ENCODE measurements at places on chromosomes 4 and X.

DNA sequence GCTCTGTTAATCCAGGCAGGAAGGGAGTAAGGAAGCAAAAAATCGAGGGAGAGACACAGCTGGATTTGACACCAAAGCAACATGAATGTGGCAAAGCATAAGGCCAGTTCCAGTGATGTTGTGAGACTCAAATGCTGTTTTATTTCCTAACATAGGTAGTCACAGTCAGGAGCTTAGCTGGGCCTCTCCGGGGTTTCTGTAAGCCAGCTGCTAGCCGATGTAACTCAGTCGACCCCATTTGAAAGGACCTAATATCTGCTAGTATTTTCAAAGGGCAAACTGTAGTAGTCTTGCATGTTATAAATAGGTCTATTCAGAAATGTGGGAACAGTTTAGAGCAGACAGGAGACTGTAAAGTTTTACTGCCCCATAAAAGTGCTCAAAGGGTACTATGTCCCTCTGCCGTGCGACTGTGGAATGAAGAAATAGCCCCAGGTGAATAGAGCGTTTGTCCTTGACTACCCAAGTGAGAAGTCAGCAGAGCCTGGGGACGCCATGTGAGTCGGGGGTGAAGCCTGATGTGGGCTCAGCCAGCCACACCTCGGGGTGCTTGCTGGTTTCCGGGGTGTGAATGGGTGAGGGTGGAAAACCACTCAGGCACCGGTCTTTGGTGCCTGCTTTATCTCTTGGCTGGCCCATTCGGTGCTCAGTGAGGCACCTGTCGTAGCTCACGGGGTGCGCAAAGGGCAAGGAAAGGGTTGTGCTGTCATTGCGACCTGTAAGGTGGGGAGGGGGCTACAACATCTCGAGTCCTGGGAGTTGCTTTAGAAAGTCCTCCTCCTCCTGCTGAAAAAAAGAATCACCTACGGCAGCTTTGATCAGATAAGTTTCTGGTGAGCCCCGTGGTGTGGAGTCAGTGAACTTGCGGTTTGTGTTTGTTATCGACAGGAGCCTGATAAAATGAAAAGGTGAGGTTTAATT lies 745 bp downstream of the TRIM2 start:
- DNase-seq: no peak

DNA sequence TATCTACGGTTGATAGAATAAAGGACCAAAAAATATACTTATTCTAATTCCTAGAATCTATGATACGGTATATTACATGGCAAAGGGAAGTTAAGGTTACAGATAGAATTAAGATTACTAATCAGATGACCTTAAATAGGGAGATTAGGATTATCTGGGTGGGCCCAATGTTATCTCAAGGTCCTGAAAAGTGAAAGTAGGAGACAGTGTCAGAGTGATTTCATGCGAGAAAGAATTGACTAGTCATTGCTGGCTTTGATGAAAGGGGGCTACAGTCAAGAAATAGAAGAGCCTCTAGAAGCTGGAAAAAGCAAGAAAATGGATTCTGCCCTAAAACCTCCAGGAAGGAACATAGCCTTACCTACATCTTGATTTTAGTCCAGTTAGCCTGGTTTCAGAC lies 176.9 kb upstream of the PPP1R2C start:
- DNase-seq: no peak

GRCh38 chr4:142615324-142615665 lies 230.8 kb downstream of the INPP4B start:
- no peak for DNase-seq

DNA sequence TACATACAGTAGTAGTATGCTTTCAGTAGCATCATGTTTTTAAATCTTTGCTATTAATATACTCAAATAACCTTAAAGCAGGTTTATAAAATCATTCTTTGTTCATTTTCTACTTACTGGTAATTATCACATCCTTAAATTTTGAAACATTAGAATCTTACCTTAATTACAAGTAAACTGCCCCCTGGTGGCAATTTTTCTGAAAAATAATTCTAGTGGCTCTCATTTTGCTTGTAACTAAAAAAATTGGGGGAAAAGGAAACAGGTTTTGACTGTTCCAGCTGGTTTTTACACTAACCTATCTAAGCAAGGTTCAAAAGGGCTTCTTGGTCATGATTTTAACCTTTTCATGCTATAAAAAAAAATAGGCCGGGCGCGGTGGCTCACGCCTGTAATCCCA lies 18.5 kb upstream of the DCAF4L1 start:
- DNase-seq: no peak

- no peak for DNase-seq
Observed at GRCh38 chrX:130909469-130910136, 6.6 kb upstream of the ENOX2 start.

DNA sequence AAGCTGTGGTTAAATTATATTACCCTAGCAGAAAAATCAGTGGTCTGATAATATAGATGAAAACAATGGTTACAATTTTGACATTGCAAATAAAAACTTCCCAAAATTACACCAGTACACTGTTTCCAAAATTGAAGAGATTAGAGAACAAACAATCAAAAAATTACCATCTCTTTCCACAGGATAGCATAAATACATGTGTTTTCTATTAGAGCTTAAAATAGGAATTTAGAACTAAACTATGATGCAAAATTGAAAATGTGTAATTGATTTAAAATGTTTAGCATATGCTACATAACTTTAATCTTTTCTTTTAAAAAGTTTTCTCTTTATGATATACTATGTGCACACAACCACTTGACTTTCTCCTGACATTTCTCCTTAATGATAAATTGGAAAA lies 6.7 kb downstream of the EDNRA start:
- DNase-seq: no peak

- DNase-seq: no peak
Observed at GRCh38 chr4:51918251-51918650, 75.3 kb downstream of the DCUN1D4 start.

GRCh38 chrX:41922431-41923151 lies 763 bp downstream of the CASK start:
- no peak for DNase-seq

DNA sequence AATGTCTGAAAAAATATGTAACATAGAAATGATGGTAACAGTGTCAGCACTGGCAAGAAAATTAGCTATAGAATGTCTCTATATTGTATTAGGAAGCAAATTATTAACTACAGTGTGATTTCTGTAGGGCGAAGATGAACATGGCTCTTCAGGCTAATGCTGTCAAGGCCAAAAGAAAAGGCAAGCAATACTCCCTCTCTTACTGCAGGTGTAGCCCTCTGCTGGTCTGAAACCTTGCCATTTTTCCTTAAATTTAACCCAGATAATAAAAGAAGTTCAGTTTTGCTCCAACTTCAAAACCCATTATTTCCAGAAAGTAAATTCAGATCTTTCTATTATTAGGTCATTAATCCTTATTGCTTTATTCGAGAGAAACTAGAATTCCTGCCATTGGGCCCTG lies 215.9 kb downstream of the LRBA start:
- DNase-seq: no peak

DNA sequence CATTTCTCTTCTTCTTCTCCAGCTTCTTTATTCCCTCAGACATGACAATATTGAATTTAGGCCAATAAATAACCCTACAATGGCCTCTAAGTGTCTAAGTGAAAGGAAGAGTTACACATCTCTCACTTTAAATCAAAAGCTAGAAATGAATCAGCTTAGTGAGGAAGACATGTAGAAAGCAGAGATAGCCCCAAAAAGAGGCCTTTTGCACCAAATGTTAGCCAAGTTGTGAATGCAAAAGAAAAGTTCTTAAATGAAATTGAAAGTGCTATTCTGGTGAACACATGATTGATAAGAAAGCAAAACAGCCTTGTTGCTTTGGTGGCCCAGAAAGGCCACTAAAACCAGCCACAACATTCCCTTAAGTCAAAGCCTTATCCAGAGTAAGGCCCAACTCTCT lies 146.2 kb upstream of the HHIP start:
- no peak for DNase-seq

GRCh38 chrX:23792861-23793553 lies 10.0 kb downstream of the SAT1 start:
- DNase-seq: peak; percentile 66

GRCh38 chrX:9905288-9905687 lies 61.9 kb upstream of the CLDN34 start:
- no peak for DNase-seq

- DNase-seq: no peak
Observed at GRCh38 chr4:145808021-145808650, 128.2 kb downstream of the C4orf51 start.

DNA sequence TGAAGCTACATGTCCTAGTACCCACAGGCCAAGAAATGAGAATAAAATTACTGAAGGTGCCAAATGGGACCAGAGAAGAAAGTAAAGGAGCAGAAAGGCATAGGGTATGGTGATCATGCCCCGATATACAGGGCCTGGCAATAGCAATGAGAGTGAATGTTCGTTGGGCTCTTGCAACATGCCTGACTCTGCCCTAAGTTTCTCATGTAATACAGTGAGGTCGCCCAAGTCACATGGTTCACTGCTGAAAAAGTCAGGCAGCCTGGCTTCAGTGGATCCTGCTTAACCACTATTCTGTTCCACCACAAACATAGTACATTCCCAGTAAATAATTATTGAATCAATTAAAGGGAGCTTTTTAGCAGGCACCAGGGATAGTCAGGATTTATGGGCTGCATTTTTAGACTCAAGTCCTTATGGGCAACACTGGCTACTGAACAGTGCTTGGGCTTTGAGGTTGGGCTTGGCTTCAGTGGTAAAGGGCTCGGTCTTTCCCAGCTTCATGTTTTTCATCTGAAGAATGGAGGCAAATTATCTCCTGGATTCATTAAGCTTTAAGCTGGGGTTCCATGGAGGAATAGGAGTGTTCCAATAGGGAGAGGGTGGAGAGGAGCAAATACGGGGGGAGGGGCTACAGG lies 67.1 kb upstream of the ZNF518B start:
- DNase-seq: no peak

DNA sequence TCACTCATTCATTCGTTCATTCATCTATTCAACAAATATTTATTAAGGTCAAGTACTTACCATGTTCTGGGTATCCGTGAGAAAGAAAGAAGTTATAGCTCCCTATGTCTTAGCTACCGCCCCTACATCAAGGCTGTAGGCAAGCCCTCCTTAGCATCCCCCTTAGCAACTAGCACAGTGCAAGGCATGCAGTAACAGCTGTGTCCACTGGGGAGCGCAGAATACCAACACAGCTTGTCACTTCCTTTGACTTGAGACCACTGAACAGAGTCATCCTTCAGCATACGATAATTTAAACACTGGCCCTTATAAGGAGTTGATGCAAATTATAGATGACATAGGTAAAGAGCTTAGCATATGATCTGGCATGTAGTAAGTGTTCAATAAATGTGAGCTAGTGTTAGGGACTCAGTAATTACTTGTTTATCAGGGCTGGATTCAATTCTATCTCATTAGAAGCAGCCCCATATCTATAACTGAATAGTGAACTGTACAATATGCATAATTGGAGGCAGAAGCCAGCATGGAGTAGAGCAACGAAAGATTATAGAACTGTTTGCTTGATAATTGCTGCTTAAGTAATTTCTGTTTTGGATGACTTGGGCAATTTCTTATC lies 8.7 kb downstream of the KIAA1210 start:
- DNase-seq: peak; percentile 2

- DNase-seq: no peak
Observed at GRCh38 chr4:138400066-138400465, 157.9 kb upstream of the SLC7A11 start.

DNA sequence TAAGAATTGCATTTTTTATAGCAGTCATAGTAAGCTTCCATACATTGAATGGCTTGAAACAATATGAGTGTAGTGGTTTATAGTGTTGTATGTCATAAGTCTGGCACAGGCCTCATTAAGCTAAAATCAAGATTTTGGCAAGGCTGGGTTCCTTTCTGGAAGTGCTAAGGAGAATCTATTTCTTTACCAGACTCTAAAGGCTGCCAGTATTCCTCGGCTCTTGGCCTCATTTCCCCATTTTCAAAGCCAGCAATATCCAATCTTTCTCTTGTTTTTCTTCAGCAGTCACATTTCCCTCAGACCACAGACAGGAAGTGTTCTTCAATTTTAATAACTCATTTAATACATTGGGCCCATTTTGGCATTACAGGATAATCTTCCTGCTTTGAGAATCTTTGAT lies 1155.5 kb upstream of the PABPC4L start:
- no peak for DNase-seq

DNA sequence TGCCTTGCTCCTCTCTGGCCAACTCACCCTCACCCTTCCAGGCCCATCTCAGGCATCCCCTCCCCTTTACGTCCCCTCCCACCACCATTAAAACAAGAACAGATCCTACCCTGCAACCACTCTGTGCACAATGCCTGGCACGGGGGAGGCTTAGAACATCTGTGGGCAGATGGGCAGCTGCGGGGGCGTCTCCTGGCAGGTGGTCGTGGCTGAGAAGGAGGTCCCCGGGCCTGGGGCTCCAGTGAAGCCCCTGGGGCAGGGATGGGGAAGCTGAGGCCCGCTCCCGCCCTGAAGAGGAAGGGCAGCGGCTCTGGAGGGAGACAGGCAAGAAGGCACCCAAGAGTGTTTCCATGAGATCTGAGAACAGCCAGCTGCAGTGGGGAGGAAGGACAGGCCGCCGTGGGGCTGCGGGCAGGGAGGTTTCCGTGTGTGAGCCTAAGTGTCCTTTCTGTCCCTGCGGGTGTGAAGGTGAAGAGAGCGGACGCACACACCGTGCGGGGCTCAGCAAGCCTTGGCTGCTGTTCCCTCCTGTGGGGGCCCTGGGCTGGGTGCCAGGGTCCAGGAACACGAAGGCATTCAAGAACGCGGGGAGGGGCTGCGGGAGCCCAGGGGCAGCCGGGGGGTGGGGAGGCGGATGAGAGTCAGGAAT lies 7.8 kb upstream of the TBC1D14 start:
- no peak for DNase-seq

- DNase-seq: no peak
Observed at GRCh38 chrX:17161991-17162390, 213.0 kb upstream of the NHS start.

DNA sequence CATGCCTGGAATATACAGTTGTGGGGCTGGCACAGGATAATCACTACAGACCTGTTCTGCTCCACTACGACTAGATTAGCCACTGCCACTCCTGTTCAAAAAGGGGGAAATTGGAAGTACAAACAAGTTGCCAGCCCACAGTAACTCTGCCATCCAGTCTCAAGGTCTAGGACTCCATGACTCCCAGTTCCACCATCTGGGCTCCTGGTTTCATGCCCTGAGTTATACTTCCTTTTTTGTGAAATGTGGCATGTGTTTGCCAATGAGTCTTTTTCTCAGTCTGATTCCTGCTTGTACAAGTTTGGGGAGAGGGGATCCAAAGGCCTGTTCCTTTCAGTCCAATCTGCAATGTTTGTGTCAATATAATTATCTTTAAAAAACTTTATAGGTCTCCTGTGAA lies 1.0 kb upstream of the BLOC1S4 start:
- no peak for DNase-seq

- DNase-seq: no peak
Observed at GRCh38 chr4:6538575-6538974, 36.4 kb upstream of the MAN2B2 start.

GRCh38 chrX:356385-357034 lies 30.2 kb downstream of the PPP2R3B start:
- DNase-seq: no peak

GRCh38 chr4:125280892-125281403 lies 33.8 kb upstream of the FAT4 start:
- no peak for DNase-seq

DNA sequence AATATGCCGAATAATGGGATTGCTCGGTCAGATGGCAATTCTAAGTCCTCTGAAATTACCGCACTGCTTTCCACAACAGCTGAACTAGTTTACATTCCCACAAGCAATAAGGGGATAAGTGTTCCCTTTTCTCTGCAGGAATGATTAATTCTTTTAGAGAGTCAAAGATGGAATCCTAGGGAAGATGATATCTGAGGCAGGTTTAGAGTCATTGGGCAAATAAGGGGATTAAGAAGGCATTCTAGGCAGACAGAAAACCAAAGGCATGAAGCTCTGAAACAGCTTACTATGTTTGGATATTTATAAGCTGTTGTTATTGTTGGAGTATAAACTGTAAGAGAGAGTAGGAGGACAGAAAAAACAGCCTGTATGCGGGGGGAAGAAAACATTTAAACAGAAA lies 85.7 kb downstream of the TET2 start:
- DNase-seq: no peak
